ENCODE measurements at places on chromosomes 3 and 15. TPM values are rescaled to one million over a fixed set of nuclear protein-coding genes. Genes with fewer than 3 reads are reported as not detected.

Gene CHRM5
- total RNA-seq = not detected

Gene C3orf85
- total RNA-seq = not detected

Gene PRKCI
- total RNA-seq = 23.7 TPM

Gene ADAMTS17
- total RNA-seq = 2.4 TPM

Gene TM4SF4
- total RNA-seq = not detected

Gene STRIT1
- not detected for total RNA-seq

Gene ST3GAL6
- total RNA-seq = 254 TPM

Gene PLCB2
- total RNA-seq = 3.2 TPM

Gene CPN2
- not detected for total RNA-seq

Gene CCR4
- total RNA-seq = 0.29 TPM

Gene COL6A6
- total RNA-seq = 0.11 TPM

Gene ARNT2
- 39.4 TPM for total RNA-seq

Gene HYPK
- total RNA-seq = 4.3 TPM

Gene GABRA5
- total RNA-seq = 11.6 TPM

Gene SAMD7
- total RNA-seq = not detected

Gene GORASP1
- total RNA-seq = 56.8 TPM

Gene TCAIM
- total RNA-seq = 33.5 TPM

Gene IL17RB
- not detected for total RNA-seq

Gene ERC2
- total RNA-seq = 0.96 TPM

Gene NRG4
- total RNA-seq = 6.3 TPM

Gene CYP19A1
- 0.13 TPM for total RNA-seq

Gene KLHL25
- total RNA-seq = 1.5 TPM

Gene PCBP4
- total RNA-seq = 28.3 TPM
